H54 (cell line): ENCODE measurements at places on chromosomes 4 and X.
A peak's percentile ranks its signal among the peaks of the same experiment; 100 is the strongest.

- DNase-seq, result no peak
Observed at GRCh38 chr4:7918981-7919380, 20.7 kb downstream of the AFAP1 start.

GRCh38 chrX:46554942-46555341 is 9.7 kb upstream of the ZNF674 start:
- no peak for DNase-seq

DNA sequence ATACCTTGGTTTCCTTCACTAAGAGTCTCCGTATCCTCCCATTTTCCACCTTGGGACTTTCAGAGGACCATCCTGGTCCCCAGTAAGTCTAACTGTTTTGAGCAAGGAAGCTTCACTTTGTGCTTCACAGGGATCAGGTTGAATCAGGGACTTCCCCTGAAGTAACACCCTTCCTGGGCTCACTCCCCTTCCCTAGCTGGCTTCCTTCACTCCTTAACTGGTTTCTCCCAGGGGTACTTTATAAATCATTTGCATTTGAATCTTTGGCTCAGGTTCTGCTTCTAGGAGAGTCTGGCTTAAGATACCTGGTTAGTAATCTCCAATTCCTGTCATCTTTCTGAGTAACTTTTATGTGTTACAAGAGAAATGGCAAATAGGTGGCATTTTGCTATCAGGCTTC is 24.5 kb upstream of the GRIA2 start:
- no peak for DNase-seq

DNA sequence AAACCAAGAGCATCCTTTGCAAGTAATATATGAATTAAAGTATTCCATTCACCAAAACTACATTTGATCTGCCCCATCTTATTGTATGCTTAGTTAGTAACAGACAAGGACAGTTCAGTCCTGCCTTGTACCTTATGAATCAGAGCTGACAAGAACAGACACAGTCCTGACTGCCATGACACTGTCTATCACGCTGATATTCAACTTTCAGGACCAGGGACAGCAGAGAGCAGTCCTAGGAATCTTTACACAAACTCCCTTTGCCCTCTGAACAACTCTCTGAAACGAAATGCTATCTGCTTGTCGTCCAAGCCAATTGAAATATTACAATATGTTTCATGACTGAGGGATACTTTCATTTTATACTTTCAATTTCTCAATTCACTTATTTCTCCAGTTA is 268.6 kb upstream of the VCX start:
- no peak for DNase-seq

DNA sequence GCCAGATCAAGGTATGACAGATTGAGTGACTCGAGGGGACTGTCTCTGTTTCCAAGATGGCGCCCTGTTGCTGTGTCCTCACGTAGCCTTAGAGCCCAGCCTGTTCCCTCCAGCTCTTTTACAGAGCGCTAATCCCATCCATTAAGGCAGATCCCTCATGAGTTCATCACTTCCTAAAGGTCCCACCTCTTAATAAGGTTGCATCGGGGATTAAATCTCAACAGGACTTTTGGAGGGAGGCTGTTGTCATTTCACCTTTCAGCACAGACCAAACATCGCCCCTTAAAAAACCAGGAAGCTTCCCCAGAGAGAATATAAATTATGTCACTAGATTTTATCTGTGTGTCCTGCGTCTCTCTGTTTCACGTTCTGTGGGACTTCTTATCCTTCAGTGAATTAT is 32.6 kb upstream of the DHRSX start:
- no peak for DNase-seq

GRCh38 chr4:184387351-184387750 is 87.0 kb downstream of the IRF2 start:
- DNase-seq, result no peak

DNA sequence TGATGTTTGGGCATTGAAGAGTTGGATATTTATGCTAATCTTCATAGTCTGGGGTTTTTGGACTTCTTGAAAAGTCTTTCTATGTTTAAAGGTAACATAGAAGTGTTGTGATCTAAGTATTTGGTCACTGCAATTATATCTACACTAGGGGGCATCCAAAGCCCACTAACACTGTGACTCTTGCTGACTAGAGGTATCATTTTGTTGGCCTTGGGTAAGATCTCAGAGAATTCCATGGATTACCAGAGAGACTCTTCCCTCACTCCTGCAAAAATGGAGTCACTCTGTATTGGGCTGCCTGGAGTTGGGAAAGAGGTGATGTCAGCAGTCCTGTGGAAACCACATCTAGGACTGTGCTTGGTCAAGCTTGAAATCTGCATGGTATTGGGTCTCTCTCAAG is 1077.6 kb downstream of the FAM133A start:
- no peak for DNase-seq

DNA sequence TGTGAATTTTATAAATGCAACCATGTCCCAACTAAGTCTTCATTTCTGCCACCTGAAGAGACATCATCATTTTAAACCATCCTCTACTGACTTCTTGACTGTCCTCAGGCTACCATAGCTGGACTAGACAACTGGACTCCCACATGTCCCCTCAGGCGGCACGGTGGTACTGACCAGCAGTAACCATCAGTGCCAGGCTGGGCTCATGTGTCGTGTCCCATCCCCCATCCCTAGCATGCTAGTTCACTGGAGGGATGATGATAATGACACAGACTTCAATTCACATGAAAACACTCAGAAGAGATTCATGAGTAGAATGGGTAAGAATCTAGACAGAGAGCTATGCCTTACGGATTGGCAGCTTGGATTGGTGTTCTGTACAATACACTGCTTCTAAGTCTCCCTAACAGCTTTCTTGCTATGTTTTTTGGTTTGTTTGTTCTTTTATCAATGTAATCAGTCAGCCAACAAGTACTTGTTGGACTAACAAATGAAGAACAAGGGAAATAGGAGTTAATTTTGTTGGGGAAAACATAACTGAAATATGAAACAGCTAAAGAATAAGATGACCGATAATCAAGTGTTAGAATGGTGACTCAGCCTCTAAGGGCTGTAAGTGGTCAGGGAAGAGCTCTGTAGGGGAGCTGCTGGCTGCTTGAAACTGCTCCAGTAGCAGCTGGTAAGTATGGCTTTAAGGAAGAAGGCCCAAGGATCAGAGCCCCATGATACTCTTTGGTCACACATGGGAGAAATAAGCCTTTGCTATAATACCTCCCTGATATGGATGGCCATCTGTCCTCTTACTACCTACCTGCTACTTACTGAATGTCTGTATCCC is 10.3 kb downstream of the ZDHHC9 start:
- no peak for DNase-seq

DNA sequence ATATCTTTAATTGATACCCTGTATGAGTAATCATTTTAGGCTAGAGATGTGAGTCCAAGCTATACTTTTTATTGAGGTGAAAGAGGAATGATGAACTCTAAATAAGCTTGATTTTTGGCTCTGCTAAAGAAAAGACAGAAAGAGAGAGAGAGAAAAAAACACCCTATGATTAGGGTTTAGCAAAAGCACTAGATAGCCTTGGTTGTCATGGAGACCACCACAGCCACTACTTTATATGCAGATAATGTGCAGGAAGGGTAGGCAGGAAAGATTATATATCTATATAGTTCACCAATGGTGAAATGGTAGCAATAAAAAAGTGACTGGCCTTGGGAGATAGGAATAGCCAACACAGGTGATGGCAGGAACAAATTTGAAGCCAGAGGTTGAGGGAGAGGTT is 69.9 kb upstream of the CAMK2D start:
- no peak for DNase-seq

GRCh38 chr4:169160825-169161224 is 109.9 kb downstream of the SH3RF1 start:
- DNase-seq, result no peak

GRCh38 chr4:123230061-123230460 is 166.5 kb upstream of the SPRY1 start:
- DNase-seq, result no peak

DNA sequence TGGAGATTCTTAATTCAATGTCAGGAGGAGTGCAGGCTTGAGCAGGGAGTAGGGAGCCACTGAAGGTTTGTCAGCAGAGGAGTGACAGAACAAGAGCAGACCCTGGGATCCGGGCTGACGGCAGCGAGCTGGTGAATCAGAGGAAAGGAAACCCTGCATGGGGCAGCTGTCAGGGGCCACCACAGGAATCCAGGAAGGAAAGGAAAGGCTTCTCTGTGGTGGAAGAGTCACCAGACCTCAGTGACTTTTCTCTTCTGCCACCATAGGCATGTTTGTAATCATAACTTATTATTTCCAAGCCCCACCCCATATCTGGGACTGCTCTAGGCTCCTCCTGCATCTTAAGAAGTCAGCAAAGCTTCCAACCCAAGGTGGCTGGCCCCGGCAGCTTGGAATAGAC is 150.9 kb downstream of the BCOR start:
- peak; percentile 37 for DNase-seq

DNA sequence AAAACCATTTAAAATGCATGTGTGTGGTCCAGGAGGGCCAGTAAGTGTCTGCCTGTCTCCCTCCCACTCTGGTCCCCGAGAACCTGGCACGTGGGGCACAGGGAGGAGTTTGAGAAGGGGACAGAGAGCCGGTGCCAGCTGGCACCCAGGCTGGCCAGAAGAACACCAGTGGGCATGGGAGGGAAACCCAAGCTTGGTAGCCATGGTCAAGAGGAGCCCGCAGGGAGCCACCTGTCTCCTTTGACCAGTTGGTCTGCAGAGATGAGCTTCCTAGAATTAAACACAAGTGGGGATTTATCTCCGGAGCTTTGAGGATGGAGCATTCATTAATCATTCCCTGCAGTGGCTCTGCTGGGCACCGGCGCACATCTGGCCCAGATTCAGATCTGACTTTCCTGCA is 41.6 kb downstream of the HMX1 start:
- no peak for DNase-seq

GRCh38 chr4:143287572-143287923 is 49.1 kb upstream of the GAB1 start:
- DNase-seq, result no peak

DNA sequence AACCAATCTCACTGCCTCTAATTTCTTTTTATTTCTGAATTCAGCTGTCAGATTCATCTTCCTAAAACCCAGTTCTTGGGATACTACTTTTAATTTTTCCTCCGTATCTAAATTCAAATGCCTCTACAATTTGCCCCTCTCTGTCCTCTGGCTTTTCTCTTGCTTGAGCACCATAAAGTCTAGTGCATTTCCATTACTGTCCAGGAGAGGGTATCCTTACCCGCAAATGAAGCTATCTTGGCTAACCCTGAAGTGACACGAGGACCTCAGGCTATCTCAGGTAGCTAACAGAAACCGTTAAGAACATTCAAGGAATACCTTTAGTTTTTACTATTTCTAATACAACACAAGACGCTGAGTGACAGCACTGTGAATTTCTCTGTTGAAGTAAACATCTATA is 49.4 kb upstream of the PRR32 start:
- no peak for DNase-seq

GRCh38 chr4:102787096-102787881 is 26.5 kb upstream of the MANBA start:
- DNase-seq, result no peak

DNA sequence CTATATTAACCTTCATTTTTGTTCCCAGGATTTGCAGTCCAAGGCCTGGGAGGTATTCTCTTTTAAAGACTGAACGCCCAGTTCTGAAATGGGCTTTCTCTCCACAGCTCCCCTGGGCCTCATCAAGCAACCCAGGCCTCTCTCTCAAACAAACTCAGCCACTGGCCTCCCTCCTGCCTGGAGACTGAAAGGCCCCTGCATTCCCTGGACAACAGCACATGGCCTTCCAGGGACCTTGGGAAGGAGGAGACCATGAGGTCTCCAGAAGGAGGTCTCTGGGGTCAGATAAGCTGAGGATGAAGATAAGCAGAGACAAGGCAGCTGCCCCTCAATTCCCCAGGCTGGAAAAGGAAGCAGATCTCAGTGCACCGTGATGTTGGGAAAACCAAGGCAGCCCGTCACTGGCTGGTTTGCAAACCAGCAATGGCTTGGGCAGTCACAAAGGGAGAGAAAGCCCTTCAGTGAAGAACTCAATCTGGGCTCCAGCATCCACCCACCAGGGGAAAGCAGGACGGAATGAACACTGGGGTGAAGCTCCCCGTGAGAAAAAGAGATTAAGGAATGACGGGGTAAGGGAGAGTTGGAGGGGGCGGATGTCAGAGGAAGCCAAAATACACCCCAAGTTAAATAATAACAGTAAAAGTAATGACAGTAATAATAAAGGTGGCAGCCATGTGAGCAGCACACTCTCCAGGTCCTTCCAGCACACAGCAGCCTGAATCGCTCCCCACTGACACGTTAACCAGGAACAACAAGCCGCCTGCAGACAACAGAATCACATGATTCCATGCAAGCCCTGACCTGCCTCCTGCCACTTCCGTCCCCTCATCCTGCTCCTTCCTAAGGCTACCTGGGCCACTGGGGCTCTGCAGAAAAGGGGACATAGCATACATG is 22.3 kb downstream of the AMOT start:
- no peak for DNase-seq

DNA sequence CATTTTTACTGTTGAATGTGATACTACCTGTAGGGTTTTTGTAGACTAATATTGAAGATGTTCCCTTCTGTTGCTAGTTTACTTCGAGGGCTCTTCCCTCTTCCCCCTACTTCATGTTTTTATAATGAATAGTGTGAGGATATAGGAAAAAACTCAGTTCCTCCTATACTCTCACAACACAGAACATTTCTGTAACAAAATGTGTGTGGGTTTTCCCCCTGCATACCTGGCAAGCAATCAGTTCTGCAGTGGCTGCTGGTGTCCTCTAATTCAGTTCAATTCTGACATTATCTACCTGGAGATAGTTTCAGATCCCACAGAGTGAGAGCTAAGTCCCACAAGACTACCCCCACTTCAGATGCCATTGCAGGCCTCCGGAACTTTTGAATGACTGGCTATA is 107.9 kb downstream of the KDM6A start:
- no peak for DNase-seq

DNA sequence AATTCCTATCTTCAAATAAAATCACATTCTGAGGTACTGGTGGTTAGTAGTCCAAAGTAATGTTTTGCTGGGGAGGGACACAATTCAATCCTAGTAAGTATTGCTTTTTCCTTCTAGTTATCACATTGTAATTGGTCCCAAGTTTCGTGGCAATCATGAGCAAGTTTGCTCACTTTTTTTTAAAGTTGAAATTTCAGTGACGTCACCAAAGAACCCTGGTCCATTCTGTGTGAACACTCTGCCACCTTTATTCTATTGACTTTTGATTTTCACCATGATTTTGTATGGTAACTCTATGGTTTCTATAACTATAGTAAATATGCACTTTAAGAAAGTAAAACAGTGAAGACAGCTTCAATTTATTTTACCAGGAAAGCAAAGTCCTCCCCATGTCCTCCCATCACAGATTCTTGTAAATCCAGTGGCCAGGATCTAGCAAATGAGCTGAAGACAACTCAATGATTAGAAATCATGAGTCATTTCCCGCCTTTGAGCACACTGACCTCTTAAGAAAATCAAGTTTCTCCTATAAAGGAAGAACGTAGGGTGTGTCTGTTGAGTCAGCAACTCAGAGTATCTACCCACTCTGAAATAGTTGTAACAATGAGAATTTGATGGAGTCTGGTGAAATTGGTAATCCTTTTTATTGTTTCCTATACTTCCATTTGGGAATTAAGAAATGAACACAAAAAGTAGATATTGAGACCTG is 1306.6 kb upstream of the PABPC4L start:
- DNase-seq, result peak; percentile 5
